ENCODE measurements at places on chromosomes 12 and 14. TPM values are rescaled to one million over a fixed set of nuclear protein-coding genes. Genes with fewer than 3 reads are reported as not detected.

Gene LMNTD1
- not detected for total RNA-seq

Gene ACSM4
- not detected for total RNA-seq

Gene CLEC4D
- 0.22 TPM for total RNA-seq

Gene HOXC10
- not detected for total RNA-seq

Gene A2M
- total RNA-seq, result not detected

Gene LRP1-AS
- not detected for total RNA-seq

Gene DNAJC22
- total RNA-seq, result not detected

Gene MGAT4C
- total RNA-seq, result not detected

Data from T-helper 17 cell (primary cell).